ENCODE measurements at places on chromosomes 13 and 19.

GRCh38 chr13:39407786-39408185, 195.2 kb downstream of the LHFPL6 start:
- DNase-seq: no peak

DNA sequence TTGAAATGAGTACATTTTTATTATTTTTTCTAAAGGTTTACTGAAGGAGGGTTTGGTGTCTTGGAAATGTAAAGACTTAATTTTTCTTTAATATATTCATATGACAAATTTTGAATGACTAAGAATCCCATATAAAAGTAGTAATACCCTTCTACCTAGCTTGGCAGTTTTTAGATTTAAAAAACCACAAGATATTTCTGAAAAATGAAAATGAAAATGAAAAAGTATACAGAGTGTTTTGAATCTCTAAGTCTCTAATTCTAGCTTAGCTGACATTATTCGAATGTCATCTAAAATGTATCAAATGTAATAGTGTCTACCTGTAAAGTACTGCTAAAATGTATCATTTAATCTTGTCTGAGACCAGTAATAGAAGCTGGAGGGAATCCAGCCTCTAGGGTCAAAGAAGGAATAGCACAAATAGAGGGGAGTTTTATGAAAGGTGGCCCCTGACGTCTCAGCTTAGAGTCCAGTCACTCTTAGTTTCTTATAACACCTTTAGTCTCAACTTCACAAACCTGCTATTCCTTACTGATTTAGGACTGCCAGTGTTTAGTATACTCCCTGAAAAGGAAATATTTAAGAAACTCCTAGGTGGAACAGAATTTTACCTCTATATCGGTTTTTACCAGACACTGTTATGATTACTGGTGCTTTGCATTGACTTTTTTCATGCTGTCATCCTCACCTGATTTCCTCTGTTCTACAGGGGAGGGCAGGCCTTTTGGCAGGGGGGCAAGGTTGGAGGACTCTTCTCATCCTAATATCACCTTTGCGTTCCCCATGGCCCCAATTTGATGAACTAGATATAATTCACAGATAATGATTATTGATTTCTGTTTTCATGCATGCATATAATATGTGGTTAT, 16.2 kb upstream of the MIR17HG start:
- no peak for DNase-seq

DNA sequence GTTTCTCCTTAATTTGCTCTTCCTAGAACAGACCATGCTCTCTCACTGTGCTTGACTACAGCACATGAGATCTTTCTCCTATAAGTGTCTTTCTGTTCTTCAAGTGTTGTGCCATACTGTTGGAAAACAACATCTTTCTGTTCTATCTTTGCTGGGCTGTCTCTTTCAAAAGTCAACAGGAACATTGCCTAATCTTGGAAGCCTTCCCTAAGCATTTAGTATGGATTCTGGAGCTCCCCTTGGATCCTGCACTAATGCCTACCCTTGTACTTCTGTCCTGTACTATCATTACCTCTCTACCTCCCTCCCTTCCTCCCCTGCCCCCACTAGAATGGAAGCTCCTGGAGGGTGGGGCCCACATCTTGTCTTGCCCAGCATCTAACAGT, 26.8 kb downstream of the STARD13 start:
- no peak for DNase-seq

DNA sequence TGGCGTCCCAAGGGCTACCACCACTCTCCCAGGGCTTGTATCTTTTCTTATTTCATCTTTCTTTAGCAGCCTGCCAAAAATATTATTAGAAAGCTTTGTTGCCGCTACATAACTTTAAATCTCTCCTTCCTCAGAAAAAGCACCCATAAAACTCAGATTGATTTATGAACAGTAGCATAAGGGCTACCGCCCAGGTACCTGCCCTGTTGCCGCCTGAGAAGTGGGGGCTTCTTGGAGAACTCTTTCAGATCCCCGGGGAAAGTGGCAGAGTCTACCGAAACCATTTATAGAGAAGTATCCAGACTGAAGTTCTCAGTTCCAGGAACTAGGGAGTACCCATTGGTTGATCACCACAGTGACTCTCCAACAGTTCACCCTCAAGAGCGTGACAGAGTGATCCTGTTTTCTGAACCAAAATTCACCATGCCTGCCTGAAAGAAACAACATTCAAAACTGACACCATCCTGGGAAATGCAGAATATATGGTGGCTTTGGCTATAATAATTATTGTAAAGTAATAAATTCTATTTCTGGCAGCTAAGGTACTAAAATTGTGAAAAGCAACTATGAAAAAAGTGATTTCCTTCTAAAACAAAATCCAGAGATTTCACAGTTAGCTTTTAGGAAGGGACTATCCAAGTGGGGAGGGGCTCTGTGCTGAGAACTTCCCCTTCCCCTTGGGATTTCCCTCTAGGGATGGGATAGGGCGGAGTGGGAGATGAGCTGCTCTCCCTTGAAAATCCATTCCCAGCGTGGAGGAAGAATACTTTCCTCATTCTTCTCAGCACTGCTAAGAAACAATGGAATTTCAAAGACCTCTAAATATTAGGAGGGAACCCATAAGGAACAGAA, 877 bp upstream of the N4BP2L1 start:
- no peak for DNase-seq

- DNase-seq: no peak
Observed at GRCh38 chr13:65343898-65344663, 1886.1 kb downstream of the PCDH9 start.

- DNase-seq: peak; percentile 71
Observed at GRCh38 chr19:8208922-8209461, at the start of gene CERS4. Gene CERS4 (plus strand): TSS chr19:8209370. CDS start chr19:8251077, 41,707 bp downstream.

DNA sequence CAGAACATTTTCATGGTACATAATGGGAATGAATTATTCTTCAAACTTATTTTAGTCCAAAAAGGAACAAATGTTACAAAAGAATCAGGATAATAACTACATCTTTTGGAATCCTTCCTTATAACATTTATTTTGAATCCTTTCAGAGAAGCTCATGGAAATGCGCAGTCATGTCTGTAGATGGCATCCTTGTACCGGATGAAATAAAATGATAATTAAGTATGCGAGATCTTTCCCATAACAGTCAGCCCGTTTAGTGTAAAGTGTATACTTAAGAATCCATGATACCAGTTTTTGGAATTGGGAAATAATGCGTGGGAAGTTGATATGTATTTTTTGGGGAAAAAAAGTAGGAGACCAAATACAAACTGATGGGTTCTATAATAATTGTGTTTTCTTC, 418.8 kb downstream of the GPC5 start:
- no peak for DNase-seq

DNA sequence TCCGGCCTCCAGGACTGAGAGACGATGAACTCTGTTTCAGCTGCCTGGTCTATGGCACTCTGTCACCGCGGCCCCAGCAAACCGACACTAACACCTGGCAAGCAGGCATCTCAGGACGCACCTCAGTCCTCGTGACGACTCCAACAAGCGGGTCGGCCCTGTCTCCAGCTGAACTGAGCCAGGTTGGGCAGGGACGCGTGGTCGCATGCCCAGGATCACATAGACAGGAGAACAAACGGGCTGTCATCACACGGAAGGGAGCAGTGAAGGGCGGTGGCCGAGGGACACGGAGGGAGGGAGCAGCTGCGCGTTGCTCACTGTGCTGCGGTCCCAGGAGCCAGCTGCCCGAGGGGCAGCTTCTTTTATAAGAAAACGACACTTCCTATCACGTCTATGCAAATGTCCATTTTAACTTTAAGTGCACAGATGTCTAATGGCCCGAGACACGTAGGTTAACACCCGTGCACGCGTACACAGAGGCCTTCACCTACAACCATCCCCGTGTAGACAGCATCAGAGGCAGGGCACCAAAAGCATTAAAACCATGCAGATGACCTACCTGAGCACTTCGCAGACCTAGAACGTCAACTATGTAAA, 8.9 kb downstream of the SGTA start:
- no peak for DNase-seq

GRCh38 chr13:78198419-78198818, 279.8 kb upstream of the EDNRB start:
- DNase-seq: no peak

GRCh38 chr19:45607071-45608029, 5.3 kb upstream of the GPR4 start:
- peak; percentile 52 for DNase-seq

DNA sequence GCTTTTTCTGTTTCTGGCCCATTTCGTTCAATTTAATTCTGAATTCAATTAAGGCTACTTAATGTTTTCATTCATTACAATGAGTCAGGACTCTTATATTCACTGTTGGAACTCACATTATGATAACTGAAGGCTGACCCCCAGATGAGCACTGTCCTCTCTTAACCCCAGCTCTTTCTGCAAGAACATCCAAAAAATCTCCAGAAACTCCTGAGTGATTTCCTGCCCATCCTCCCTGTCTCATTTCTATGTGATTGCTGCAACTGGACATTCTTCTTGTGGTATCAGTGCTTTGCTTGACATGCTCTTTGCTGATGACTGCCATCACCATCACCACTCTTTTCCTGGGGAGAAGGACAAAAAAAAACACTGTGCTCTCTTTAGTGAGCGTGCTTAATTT, 240.3 kb downstream of the SPRY2 start:
- no peak for DNase-seq

Measured in NCI-H2107 (cell line).